ENCODE measurements at places on chromosomes 7 and 10.

GRCh38 chr10:130807721-130808120, 503.8 kb downstream of the TCERG1L start:
- DNase-seq: no peak

GRCh38 chr7:114652041-114652440, 237.4 kb downstream of the FOXP2 start:
- DNase-seq: no peak

- no peak for DNase-seq
Observed at GRCh38 chr10:48657416-48657815, 27.3 kb upstream of the WDFY4 start.

- no peak for DNase-seq
Observed at GRCh38 chr7:14639801-14640200, 262.8 kb downstream of the DGKB start.

- DNase-seq: no peak
Observed at GRCh38 chr10:102670871-102671434, 26.7 kb downstream of the TRIM8 start.

DNA sequence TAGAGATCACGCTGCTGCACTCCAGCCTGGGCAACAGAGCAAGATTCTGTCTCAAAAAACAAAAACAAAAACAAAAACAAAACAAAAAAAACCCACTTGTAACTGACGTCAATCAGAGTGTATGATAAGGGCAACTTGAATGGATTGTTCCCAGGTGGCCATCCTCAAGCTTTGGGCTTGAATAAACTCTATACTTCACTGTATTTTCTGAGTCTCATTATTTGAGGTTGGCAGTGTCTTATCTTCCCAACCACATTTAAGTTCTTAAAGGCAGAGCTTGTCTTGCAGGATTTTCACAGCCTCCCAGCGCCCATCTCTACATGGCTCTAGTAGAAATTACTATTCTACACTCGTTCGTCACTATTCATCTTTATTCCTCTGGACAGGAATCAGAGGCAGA, 5.1 kb upstream of the OAT start:
- DNase-seq: no peak

DNA sequence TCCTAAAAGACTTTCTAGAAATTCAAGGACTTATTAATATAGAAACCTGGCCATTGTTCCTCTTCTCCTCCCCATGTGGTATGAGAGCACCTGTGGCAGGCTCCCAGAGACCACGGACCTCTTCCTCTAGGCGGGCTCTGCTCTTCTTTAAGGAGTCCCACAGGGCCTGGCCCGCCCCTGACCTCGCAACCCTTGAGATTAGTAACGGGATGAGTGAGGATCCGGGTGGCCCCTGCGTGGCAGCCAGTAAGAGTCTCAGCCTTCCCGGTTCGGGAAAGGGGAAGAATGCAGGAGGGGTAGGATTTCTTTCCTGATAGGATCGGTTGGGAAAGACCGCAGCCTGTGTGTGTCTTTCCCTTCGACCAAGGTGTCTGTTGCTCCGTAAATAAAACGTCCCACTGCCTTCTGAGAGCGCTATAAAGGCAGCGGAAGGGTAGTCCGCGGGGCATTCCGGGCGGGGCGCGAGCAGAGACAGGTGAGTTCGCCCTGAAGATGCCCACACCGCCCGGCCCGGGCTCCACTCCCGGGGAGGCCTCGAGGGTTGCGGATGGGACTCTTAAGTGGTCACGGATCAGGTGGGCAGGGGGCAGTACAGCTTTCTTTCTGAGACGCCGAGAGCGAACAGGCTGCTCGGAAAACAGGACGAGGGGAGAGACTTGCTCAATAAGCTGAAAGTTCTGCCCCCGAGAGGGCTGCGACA, at the start of gene SLC26A4:
Gene SLC26A4 (plus strand): TSS at position 448 of the 700 bp plus-strand sequence. CDS start 814 bp downstream, outside the sequence.
- DNase-seq: peak; percentile 20

- DNase-seq: no peak
Observed at GRCh38 chr7:98056580-98056979, 50.1 kb upstream of the LMTK2 start.

- no peak for DNase-seq
Observed at GRCh38 chr7:134851141-134851540, 71.7 kb downstream of the CALD1 start.

DNA sequence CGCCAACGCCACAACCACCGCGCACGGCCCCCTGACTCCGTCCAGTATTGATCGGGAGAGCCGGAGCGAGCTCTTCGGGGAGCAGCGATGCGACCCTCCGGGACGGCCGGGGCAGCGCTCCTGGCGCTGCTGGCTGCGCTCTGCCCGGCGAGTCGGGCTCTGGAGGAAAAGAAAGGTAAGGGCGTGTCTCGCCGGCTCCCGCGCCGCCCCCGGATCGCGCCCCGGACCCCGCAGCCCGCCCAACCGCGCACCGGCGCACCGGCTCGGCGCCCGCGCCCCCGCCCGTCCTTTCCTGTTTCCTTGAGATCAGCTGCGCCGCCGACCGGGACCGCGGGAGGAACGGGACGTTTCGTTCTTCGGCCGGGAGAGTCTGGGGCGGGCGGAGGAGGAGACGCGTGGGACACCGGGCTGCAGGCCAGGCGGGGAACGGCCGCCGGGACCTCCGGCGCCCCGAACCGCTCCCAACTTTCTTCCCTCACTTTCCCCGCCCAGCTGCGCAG, 424 bp downstream of the EGFR start:
- DNase-seq: peak; percentile 75
